ENCODE measurements at places on chromosomes 2 and 18.

DNA sequence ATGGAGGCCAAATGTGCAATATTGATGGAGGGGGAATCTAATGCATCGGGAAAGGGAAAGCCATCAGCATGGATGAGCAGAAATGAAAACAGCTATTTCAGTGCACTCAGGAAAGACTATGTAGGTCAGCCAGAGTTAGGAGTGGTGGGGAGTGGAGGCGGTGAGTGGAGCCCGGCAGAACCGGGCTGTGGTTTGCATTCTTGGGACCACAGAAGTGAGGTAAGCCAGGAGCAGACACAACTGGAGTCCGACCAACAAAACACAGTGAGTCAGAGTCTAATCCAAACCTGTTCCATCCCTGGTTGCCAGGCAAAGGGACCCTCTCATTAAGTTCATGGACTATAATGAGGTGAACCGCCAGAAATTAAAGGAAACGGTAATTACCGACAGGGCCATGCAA is 61.1 kb upstream of the RAB12 start:
- no peak for DNase-seq

- DNase-seq, result no peak
Observed at GRCh38 chr18:55240978-55241377, 281.7 kb upstream of the CCDC68 start.

- no peak for DNase-seq
Observed at GRCh38 chr2:8677646-8678592, 3.9 kb upstream of the ID2 start.

DNA sequence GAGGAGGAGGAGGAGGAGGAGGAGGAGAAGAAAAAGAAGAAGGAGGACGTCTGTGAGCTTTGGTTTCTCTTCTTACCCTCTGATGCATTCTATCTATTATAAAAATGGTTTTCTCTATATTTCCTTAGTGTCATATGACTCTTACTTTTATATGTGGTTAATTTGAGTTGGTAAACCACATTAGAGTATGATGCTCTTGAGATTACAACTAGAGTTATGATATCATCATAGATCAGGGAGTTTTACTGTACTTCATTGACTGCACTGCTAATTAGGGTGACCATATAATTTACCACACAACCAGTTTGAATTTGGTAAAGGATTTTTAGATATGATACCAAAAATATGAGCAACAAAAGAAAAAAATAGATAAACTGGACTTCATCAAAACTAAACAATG is 166.4 kb downstream of the ZNF385B start:
- DNase-seq, result no peak

GRCh38 chr2:177165721-177166711 is 46.6 kb upstream of the HNRNPA3 start:
- no peak for DNase-seq

All from activated CD4-positive, CD25-positive, alpha-beta regulatory T cell treated with anti-CD3 and anti-CD28 coated beads, Interleukin-2, amount 50 U/mL, for 16 hours (primary cell).